ENCODE measurements at places on chromosomes 7 and 10.

GRCh38 chr10:71358277-71358676 lies 38.4 kb upstream of the CDH23 start:
- DNase-seq: no peak

- DNase-seq: no peak
These were observed 151.3 kb downstream of the CAMK1D start for GRCh38 chr10:12500381-12501303.

DNA sequence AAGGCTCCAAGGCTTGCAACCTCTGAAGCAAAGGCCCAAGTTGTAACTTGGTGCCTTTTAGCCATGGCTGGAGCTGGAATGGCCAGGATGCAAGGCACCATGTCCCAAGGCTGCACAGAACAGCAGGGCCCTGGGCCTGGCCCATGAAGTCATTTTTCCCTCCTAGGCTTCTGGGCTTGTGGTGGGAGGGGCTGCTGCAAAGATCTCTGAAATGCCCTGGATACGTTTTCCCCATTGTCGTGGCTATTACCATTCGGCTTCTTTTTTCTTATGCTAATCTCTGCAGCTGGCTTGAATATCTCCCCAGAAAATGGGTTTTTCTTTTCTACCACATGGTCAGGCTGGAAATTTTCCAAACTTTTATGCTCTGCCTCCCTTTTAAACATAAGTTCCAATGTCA lies 234.2 kb downstream of the CDK14 start:
- DNase-seq: no peak

GRCh38 chr7:140924821-140925421 lies at the start of gene BRAF:
TSS of gene BRAF (minus strand) at chr7:140924929. CDS start at chr7:140924703, 226 bp downstream.
- peak; percentile 87 for DNase-seq

DNA sequence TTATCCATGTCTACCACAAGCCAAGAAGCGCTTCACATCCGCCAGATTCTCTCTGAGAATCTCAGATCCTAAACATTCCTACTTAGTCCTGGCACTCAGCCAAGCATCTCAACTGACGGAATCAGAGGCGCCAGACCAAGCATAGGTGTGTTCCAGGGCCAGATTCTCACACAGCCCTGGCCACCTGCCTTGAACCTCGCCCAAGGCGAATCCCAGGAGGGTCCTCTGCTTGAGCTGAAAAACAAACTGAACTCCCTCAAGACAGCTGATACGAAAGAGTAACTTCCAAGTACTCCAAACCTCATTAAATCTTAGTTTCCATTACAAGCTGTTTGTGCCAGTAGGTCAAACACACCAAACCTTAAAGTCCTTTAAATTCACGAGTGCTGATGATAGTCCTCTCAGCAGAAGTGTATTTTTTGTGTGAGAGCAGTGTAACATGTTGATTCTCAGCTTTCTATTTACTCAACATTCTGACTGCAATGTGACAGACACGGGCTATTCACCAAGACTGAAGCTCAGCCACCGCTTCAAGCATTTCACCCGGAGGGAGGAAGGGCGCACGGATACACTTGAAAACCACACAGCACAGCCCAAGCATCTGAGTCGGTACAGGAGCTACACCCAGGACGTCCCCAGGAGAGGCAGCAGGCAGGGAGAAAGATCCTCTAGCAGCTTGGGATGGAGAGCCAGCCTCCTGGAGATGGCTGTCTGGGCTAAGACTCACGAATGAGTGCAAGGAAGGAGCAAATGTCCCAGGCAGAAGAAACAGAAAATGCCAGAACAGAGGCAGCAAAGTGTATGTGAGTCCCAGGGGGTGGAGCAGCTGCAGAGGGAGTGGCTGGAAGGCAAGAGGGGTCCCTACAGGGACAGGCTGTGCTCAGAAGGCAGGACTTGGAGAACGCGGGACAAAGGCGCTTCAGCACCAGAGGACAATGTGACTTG lies 6.0 kb downstream of the PARD3 start:
- DNase-seq: no peak

GRCh38 chr7:28531291-28531690 lies 119.0 kb downstream of the CREB5 start:
- no peak for DNase-seq

DNA sequence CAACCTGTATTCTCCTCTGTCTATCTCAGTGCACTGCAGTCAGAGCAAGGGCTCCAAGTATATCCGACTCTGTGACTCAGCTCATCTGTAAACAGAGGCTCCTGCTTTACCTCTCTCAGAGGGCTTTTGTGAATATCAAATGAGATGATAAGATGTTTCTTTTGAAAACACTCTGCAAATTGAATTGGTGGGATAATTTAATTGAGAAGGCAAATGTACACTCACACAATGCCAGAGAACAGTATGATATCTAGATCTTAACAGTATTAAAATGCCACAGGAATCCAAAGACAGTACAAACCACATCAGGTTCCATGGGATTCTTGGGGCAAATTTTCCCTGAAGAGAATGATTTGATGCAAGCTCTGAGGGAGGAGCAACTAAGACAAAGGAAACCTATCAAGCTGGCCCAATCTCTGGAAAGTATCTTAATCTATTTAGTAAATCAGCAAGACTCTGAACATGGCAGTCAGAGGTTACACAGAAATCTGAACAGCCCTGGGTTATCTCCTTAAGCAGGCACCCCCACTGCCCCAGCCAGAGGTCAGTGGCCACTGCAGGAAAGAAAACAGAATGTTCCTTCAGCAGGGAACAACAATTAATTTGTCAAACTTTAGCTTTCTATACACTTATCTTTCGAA lies 45.9 kb downstream of the DOCK4 start:
- no peak for DNase-seq

- no peak for DNase-seq
These were observed 139.1 kb upstream of the LRRTM3 start for GRCh38 chr10:66786709-66787108.

GRCh38 chr7:139596626-139597025 lies 73.1 kb downstream of the CLEC2L start:
- no peak for DNase-seq

DNA sequence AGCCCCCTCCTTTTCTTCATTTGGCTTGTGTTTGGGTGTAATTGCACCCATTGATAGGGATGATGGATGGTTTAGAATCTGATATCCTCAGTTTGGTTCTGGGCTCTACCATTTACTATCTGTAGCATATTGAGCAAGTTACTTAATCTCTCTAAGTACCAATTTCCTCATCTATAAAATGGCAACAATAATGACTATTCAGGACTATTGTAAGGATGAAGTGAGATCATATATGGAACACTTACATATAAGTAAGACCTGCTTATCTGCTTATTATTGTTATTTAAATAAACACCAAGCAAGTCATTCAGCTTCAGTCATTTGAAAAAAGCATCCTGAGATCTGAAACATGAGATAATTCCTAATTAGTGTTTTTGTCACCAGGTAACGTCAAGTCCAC lies 127.0 kb downstream of the SEC23IP start:
- DNase-seq: no peak

GRCh38 chr7:25877802-25878789 lies 273.9 kb upstream of the NFE2L3 start:
- no peak for DNase-seq

- no peak for DNase-seq
These were observed 219.3 kb upstream of the MKLN1 start for GRCh38 chr7:131108212-131108940.

- DNase-seq: no peak
These were observed 494.9 kb upstream of the AKR1E2 start for GRCh38 chr10:4331150-4331549.

DNA sequence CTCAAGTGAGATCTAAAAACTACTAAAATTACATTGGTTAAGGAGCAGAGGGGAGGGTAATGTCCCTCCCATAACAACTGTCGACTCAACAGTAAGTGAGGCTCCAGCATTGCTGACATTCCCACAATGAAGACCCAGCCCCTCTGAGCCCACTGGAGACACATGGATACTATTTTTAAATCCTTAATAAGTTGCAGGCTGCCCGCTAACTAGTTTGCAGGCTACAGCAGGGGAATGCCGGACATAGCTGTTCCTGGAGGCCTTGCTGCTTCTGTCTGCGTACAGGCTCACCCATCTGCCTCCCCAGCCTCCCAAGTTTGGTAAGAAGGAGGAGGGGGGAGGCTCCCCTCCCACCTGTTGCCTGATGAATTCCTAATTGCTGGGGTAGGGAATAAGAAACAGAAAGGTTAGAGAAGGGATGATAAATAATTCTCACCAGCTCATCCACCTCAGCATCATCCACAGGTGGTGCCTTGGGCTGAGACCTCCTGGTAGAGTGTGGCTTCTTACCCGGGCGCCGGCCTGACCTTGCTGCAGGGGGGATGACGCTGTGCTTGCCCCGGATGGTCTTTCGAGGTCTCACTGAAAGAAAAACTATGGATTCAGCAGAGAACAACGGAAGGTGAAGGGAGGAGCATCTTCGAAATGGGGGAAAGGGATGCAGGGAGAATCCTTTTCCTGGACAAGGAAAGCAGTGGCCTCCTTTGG lies 10.1 kb downstream of the FZD9 start:
- no peak for DNase-seq

DNA sequence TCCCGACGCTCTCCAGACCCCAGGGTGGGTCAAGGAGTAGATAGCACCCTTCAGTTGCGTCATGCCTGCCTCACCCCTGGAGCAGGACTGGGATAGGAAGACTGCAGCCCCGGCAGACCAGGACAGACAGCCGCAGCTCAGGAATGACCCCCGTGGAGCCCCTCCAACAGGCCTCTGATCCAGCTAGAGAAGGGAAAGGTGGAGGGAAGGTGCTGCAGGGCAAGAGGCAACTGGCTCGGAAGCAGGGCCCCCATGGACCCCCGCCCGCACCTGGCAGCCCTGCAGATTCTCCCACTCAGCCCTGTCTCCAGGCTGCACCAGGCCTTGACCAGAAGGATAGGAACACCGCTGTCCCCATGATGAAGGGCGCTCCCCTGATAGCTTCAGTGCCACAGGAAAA lies 7.7 kb downstream of the KCNH2 start:
- no peak for DNase-seq

DNA sequence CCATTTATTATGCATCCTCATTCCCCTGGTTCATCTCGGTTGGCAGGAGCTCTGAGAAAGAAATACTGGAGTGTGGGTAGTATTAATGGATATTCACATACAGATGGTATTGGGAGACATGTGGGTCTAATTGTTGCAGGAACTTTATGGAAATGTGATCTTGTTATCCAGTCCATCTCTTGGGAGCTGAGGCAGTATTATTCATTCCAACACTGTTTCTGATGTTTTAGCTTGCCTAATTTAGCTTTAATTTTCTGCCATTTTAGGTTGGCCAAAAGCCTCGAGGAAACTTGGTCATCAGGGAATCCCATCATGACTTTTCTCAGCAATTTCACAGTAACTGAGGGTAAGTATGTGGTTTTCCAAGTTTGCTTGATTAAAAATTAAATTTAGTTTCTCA lies 125.7 kb downstream of the ABCA13 start:
- DNase-seq: no peak

- no peak for DNase-seq
These were observed 27.3 kb upstream of the MRC1 start for GRCh38 chr10:17781856-17782255.

GRCh38 chr10:48670978-48671913 lies 13.4 kb upstream of the WDFY4 start:
- no peak for DNase-seq

- no peak for DNase-seq
These were observed 299.1 kb upstream of the NFE2L3 start for GRCh38 chr7:25852939-25853271.

DNA sequence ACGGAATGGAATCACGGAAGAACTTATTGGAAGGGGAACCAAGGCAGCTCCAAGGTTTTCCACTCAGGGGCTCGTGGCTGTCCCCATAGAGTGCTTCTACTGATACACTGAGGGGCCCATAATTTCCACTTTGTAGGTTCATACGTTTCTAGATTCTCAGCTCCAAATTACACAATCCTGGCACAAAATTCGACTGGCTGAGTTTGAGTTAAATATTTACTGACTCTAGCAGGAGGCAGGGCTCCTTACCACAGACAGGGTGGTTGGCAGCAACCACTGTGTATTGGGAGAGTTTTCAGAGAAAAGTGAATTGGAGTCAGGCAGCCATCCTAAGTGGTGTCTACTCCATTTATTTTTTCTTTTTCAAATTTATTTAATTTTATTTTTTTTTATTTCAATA lies 55.4 kb upstream of the SEC61G start:
- no peak for DNase-seq

DNA sequence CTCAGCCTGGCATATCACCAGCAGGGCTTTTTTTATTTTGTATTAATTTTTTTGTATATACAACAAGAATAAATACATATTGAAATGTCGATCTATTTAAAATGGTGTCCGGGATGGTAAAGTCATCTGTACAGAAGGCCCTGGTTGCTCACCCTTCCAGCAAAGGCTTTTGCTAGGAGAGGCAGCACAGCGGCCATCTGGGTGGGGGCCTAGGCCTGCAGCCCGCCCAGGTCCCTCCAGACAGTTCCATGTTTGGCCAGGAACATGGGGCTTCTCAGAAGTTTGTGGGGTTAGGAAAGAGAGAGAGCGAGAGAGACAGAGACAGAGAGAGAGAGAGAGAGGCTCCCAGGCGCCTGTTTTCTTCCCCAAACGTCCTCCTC lies 152.6 kb upstream of the LYZL2 start:
- DNase-seq: no peak

- DNase-seq: no peak
These were observed 448.2 kb downstream of the SEMA3D start for GRCh38 chr7:84738583-84739150.

- DNase-seq: no peak
These were observed 120.6 kb downstream of the MTPAP start for GRCh38 chr10:30228417-30229036.

GRCh38 chr10:79260811-79261740 lies 86.2 kb upstream of the PPIF start:
- no peak for DNase-seq

DNA sequence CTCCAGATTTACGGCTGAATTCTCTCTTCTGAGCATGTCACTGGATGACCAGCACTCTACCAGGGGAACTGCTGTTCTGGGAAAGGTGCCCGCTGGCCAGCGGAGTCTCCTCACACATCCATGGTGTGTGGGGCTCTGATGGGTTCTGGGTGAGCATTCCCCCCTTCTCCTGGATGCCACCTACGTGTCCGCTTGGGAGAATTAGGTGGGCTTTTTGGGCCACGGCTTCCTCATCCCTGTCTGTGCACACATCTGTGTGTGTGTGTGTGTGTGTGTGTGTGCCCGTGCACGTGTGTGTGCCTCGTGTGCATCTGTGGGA lies 163.0 kb downstream of the DNAJB6 start:
- no peak for DNase-seq

DNA sequence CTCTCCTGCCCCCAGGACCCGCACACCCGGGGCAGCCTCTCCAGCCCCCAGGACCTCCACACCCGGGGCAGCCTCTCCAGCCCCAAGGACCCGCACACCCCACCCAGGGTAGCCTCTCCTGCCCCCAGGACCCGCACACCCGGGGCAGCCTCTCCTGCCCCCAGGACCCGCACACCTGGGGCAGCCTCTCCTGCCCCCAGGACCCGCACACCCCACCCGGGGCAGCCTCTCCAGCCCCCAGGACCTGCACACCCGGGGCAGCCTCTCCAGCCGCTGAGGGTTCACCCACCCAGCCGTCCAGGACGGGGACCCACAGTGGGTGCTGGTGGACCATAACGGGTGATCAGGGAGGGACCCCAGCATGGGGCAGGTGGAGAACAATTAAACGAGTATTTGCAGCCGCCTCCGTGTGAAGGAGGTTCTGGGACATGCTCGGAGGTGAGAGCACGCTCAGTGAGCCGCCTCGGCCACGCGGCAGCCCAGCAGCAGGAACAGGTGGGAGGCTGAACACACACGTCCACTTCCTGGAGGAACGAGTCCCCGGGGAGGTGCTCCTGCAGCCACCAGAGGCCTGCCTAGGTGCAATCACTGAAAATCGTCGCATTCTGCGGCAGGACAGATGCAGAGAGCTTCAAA lies 107.9 kb downstream of the PDGFA start:
- no peak for DNase-seq

All from NCI-H1930 (cell line).